T-helper 17 cell (primary cell): ENCODE measurements at places on chromosomes 4 and X. TPM values are rescaled to one million over a fixed set of nuclear protein-coding genes. Genes with fewer than 3 reads are reported as not detected.
A peak's percentile ranks its signal among the peaks of the same experiment; 100 is the strongest.

PAGE4 gene
- not detected for total RNA-seq

ANKRD50 gene
- total RNA-seq, result 0.44 TPM

AR gene
- total RNA-seq, result 0.22 TPM

PF4V1 gene
- total RNA-seq, result 67.9 TPM

GPR50 gene
- total RNA-seq, result not detected

AFP gene
- total RNA-seq, result not detected

F8A2 gene
- total RNA-seq, result not detected

AMBN gene
- total RNA-seq, result not detected

GRCh38 chrX:34053931-34054330 is 78.2 kb downstream of the FAM47A start:
- H3K36me3 ChIP-seq, result no peaks in the 10 kb centered on the region
- no peaks in the 10 kb centered on the region for H3K27me3 ChIP-seq
- H3K4me1 ChIP-seq, result no peaks in the 10 kb centered on the region
- DNase-seq, result no peak

DNA sequence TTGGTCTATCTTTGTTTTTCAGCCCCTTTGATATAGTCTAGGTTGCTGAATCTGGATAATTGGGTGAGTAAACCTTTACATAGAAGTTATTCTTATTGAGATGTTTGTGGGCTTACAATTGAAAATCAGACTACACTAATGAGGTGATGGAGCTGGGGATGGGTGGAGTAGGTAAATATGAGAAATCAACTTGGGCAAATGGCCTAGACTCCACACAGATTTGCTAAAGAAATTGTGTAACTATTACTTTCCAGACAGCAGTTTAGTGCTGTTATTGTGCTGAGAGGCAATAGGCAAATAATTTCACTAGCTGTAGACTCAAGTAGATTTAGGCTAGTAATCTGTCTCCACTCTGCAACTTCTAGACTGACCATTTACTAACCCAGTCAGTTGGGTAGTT is 8.2 kb downstream of the DIAPH2 start:
- H3K4me3 ChIP-seq, result no peak overlapping the region
- H3K27ac ChIP-seq, result no peak overlapping the region
- H3K27me3 ChIP-seq, result no peaks in the 10 kb centered on the region
- no peak for DNase-seq
- H3K4me1 ChIP-seq, result peaks cover 5% of the 10 kb centered on the region

GRCh38 chrX:119190831-119191230 is 45.3 kb upstream of the PGRMC1 start:
- peaks cover 4% of the 10 kb centered on the region for H3K27me3 ChIP-seq
- DNase-seq, result no peak
- H3K4me3 ChIP-seq, result no peak overlapping the region
- H3K27ac ChIP-seq, result peak overlapping the region; percentile 24
- H3K36me3 ChIP-seq, result no peaks in the 10 kb centered on the region

DNA sequence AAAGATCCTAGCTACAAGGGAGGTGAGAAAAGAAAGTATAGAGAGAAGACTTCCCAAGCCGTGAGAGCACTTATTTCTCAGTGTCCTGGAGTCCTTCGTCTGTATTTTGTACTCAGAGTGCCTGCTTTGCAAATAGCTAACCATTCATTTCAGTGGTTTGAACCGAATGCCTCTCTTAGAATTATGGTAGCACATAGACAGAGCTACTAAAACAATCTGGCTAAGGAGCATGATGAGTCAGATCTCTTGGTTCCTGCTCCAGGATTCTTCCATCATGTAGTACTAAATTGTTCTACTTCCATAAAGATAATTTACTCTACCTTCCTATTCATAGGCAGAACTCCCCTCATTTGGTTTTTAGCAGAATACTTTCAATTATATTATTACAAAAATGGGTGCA is 946.6 kb downstream of the STIM2 start:
- H3K27ac ChIP-seq, result no peak overlapping the region
- no peaks in the 10 kb centered on the region for H3K4me1 ChIP-seq
- no peak overlapping the region for H3K4me3 ChIP-seq
- H3K36me3 ChIP-seq, result no peaks in the 10 kb centered on the region
- no peaks in the 10 kb centered on the region for H3K27me3 ChIP-seq

DNA sequence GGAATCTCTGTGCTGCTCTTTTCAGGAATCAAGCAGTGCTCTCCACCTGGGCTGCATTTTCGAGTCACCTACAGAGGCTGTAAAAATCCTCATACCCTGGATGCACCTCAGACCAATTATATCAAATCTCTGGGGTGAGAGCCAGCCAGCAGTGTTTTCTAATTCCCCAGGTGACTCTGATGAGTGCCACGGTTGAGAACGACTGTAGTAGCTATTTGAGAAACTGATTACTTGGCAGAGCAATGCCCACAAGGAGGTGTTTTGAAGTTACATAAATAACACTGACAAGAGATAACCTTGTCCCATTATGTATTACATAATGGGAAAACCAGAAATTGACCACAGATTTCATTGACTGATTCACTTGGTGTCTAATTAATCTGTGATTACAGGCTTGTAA is 46.8 kb downstream of the CLCN4 start:
- H3K4me1 ChIP-seq, result peaks cover 3% of the 10 kb centered on the region
- DNase-seq, result no peak
- H3K27ac ChIP-seq, result no peak overlapping the region
- no peaks in the 10 kb centered on the region for H3K36me3 ChIP-seq
- peaks cover 7% of the 10 kb centered on the region for H3K27me3 ChIP-seq

DNA sequence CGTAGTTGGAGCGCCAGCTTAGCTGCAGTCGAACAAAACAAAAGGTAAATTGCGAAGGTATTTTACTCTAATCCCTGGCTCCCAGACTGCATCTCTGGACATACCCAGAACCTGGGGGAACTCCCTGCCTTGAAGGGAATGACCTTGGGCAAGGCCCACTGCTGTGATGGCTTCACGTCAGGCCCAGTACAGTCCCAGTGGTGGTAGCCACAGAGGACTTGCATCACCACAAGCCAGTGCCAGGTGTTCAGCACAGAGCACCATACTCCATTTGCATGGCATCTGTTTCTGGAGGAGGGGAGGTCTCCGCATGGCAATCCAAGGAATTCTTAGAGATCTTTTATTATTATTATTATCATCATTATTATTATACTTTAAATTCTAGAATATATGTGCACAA is 5.6 kb downstream of the ETDA start:
- H3K27me3 ChIP-seq, result no peaks in the 10 kb centered on the region
- no peak overlapping the region for H3K27ac ChIP-seq
- H3K4me3 ChIP-seq, result no peak overlapping the region

GRCh38 chr4:143358419-143358818 is 21.7 kb downstream of the GAB1 start:
- peaks cover 5% of the 10 kb centered on the region for H3K27me3 ChIP-seq
- DNase-seq, result no peak
- H3K4me3 ChIP-seq, result no peak overlapping the region
- H3K36me3 ChIP-seq, result no peaks in the 10 kb centered on the region

- H3K27ac ChIP-seq, result peak overlapping the region; percentile 85
- peaks cover 9% of the 10 kb centered on the region for H3K36me3 ChIP-seq
- H3K4me3 ChIP-seq, result no peak overlapping the region
- no peaks in the 10 kb centered on the region for H3K27me3 ChIP-seq
- no peak for DNase-seq
- peaks cover 34% of the 10 kb centered on the region for H3K4me1 ChIP-seq
Measured at GRCh38 chr4:80011636-80012236, 61.3 kb downstream of the ANTXR2 start.

GRCh38 chr4:153523941-153524386 is 57.8 kb downstream of the TMEM131L start:
- H3K4me3 ChIP-seq, result peak overlapping the region; percentile 61
- H3K27me3 ChIP-seq, result no peaks in the 10 kb centered on the region
- peak overlapping the region; percentile 97 for H3K27ac ChIP-seq
- H3K36me3 ChIP-seq, result no peaks in the 10 kb centered on the region
- peaks cover 83% of the 10 kb centered on the region for H3K4me1 ChIP-seq

DNA sequence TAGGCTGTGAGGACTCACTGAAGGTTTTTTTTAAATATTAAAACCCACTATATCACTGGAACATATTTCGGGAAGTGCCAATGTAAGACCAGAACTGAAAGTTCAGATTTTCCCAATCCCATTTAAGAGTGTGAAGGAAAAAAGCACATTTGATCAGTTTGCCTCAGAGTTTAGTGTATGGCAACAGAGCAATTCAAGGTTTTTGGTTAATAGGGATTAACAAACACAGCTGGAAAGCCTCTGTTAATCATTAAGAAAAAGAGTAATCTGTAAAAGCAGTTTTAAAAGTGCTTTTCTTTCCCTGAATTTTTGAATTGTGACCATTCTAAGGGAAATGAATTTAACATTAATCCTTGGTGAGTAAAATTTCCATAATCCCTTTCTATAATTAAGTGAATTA is 60.4 kb downstream of the NPY5R start:
- no peak overlapping the region for H3K27ac ChIP-seq
- H3K4me3 ChIP-seq, result no peak overlapping the region
- H3K36me3 ChIP-seq, result no peaks in the 10 kb centered on the region
- no peaks in the 10 kb centered on the region for H3K4me1 ChIP-seq
- H3K27me3 ChIP-seq, result peaks cover 16% of the 10 kb centered on the region

- H3K4me1 ChIP-seq, result peaks cover 9% of the 10 kb centered on the region
- no peak overlapping the region for H3K27ac ChIP-seq
- no peak overlapping the region for H3K4me3 ChIP-seq
- no peak for DNase-seq
- no peaks in the 10 kb centered on the region for H3K27me3 ChIP-seq
- H3K36me3 ChIP-seq, result peaks cover 6% of the 10 kb centered on the region
Measured at GRCh38 chr4:88045021-88045420, 37.6 kb downstream of the PKD2 start.

DNA sequence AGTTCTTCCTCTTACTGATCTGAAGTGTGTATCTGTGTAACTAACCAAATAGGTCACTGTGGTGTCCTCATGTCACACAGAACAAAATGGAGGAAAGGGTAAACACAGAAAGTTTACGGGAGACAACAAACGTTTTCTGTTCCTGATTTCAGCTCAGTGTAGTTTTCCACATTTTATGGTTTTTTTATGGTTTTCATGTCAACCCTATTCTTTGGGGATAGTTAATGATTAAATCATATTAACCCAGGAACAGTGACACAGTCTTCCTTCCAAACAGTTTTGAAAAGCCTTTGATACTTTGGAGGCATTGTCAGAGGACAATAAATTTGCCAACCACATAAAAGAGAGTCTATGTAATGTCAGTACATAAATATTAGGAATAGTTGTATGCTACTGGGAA is 4.2 kb downstream of the LNX1 start:
- no peak overlapping the region for H3K4me3 ChIP-seq
- H3K4me1 ChIP-seq, result peaks cover 6% of the 10 kb centered on the region
- H3K27ac ChIP-seq, result no peak overlapping the region

- no peak overlapping the region for H3K4me3 ChIP-seq
- no peak for DNase-seq
- H3K36me3 ChIP-seq, result peaks cover 2% of the 10 kb centered on the region
- H3K4me1 ChIP-seq, result no peaks in the 10 kb centered on the region
Measured at GRCh38 chr4:75605928-75606327, 24.4 kb downstream of the CDKL2 start.

DNA sequence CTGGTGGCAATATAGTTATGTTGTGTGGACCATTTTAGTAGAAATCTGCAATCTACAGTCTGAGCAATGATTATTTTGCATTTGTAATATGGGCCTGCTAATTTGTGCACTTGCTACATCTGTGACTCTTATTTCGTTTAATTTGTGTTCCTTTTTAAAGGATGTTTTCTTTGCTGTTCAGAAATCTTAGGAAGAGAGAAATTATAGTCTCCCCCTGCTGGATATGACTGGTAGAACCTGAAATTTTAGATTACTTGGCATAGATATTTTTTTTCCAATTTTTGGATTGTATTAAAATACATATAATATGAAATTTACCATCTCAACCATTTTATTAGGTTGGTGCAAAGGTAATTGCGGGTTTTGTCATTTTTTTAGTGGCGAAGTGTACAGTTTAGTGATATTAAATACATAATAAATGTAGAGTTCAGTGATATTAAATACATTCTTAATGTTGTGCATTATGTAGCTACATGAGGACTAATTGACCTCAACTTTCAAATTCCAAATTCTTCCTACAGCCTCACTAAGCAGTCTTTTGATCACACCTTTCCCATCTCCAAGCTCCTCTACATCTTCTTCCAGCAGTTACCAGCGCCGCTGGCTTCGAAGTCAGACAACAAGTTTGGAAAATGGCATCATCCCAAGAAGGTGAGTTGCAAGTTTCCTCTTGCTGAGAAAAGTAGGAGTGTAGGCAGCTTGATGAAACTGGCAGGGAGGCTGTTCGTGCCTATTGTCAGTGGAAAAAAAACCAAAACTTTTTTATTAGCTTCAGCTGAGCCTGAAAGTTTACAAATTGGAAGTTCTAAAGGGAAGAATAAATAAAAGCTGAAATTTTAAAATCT is 82.2 kb downstream of the FNIP2 start:
- H3K4me1 ChIP-seq, result peaks cover 8% of the 10 kb centered on the region
- H3K36me3 ChIP-seq, result peaks cover 2% of the 10 kb centered on the region
- DNase-seq, result no peak
- H3K27me3 ChIP-seq, result no peaks in the 10 kb centered on the region
- no peak overlapping the region for H3K4me3 ChIP-seq

- H3K4me1 ChIP-seq, result peaks cover 14% of the 10 kb centered on the region
- no peak for DNase-seq
- no peak overlapping the region for H3K4me3 ChIP-seq
- H3K27ac ChIP-seq, result no peak overlapping the region
Measured at GRCh38 chrX:155246748-155247147, 17.5 kb downstream of the RAB39B start.

DNA sequence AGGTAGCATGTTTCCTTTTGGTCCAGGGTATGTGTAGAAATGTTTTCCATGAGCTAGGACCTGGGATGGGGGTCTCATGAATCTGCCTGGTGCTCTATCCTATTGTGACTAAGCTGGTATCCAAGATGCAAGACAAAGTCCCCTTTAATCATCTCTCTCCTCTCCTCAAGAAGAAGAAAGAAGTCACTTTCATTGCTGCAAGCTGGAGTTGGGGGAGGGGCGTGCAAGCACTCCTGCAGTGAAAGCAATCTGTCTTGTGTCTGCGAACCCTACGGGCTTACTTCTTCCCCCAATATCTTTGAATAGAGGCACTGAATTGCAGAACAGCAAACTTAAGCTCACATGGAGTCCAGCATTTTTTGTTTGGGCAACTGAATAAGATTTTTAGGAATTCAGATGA is 27.2 kb upstream of the GRPR start:
- no peak overlapping the region for H3K4me3 ChIP-seq
- peaks cover 3% of the 10 kb centered on the region for H3K36me3 ChIP-seq
- peaks cover 5% of the 10 kb centered on the region for H3K27me3 ChIP-seq
- no peak overlapping the region for H3K27ac ChIP-seq

DNA sequence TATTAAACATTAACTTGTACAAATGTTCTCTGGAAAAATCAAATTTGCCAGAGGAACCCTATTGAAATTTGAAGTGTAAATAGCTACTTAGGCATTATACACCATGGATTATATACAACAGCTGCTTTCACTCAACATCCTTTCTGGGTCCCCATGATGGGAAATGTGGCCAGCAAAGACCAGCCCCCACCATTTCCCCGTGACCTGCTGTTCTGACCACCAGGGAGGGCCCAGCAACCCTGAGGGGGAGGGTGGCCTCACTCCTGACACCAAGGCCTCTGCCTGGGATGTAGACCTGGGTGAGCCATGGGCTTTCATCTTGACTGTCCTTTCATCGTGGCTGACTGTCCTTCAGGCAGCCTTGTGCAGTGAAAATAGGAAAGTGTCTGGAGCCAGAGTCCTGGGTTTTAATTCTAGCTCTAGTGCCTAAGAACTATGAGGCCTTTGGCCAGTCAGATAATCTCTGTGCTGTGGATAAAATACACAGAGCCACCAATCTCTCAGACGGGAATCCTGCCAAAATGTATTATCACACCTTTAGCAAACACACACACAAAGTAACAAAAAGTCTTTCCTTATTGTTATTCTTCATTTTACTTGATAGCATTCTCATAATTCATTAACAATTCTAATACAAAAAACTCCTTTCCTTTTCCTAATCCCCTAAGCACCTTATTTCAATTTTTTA is 45.1 kb downstream of the NR3C2 start:
- peaks cover 32% of the 10 kb centered on the region for H3K4me1 ChIP-seq
- H3K27me3 ChIP-seq, result no peaks in the 10 kb centered on the region
- no peak overlapping the region for H3K4me3 ChIP-seq
- peak overlapping the region; percentile 74 for H3K27ac ChIP-seq
